ENCODE measurements at places on chromosomes 13 and 19.

- peak; percentile 68 for DNase-seq
- peaks cover 14% of the 10 kb centered on the region for H3K4me1 ChIP-seq
- peak overlapping the region; percentile 83 for H3K4me3 ChIP-seq
These were observed 990 bp downstream of the LMTK3 start for GRCh38 chr19:48510421-48511268.

DNA sequence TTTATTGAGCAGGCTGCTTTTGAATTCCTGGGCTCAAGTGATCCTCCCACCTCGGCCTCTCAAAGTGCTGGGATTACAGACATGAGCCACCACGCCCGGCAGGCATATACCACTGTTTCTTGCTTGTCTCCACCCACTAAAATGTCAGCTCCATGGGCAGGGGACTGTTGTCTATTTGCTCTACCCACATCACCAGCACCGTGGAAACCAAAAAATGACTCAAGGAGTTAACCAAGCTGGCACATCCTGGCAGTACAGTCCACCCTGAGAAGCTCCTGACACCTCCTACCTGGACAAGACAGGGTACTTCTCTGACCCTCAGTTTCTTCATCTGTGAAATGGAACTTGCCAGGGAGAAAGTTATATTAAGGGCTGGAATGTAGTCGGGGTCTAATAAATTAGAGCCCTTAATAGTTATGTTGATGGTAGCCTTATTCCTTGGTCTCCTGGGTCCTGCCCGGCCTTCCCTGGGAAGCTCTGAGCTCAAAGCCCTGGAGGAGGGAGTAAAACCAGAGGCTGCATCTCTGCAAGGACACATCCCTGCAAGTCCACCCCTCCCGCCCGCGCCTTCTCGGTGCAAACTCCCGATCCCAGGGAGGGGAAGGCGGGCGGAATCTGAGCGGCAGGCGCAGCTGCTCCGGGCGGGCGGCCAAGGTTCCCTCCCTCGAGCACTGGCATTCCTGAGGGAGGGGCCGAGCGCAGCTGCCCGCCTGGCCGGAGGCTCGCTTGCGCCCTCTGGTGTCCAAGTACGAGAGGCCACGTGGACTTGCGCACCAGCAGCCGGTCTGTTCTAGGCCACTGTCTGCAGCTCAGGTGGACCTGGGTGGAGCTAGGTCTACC is 14.1 kb downstream of the RDH8 start:
- peaks cover 22% of the 10 kb centered on the region for H3K27me3 ChIP-seq
- no peaks in the 10 kb centered on the region for H3K4me1 ChIP-seq
- no peak overlapping the region for H3K4me3 ChIP-seq
- H3K36me3 ChIP-seq = no peaks in the 10 kb centered on the region
- no peak overlapping the region for H3K27ac ChIP-seq
- DNase-seq = peak; percentile 98

- DNase-seq = no peak
- no peaks in the 10 kb centered on the region for H3K36me3 ChIP-seq
- H3K4me1 ChIP-seq = peaks cover 5% of the 10 kb centered on the region
These were observed 488.8 kb downstream of the KCTD12 start for GRCh38 chr13:76397413-76397812.

- no peaks in the 10 kb centered on the region for H3K4me1 ChIP-seq
- no peaks in the 10 kb centered on the region for H3K36me3 ChIP-seq
- no peaks in the 10 kb centered on the region for H3K27me3 ChIP-seq
- DNase-seq = no peak
- H3K4me3 ChIP-seq = no peak overlapping the region
These were observed 53.6 kb downstream of the POSTN start for GRCh38 chr13:37544995-37545394.

Data from neural crest cell (in vitro differentiated cells).